ENCODE measurements at places on chromosomes 6 and 20.

- no peak for DNase-seq
Observed at GRCh38 chr6:169963581-169964297, 212.3 kb downstream of the ERMARD start.

GRCh38 chr6:25137916-25138232, 141.3 kb upstream of the CARMIL1 start:
- DNase-seq = no peak

DNA sequence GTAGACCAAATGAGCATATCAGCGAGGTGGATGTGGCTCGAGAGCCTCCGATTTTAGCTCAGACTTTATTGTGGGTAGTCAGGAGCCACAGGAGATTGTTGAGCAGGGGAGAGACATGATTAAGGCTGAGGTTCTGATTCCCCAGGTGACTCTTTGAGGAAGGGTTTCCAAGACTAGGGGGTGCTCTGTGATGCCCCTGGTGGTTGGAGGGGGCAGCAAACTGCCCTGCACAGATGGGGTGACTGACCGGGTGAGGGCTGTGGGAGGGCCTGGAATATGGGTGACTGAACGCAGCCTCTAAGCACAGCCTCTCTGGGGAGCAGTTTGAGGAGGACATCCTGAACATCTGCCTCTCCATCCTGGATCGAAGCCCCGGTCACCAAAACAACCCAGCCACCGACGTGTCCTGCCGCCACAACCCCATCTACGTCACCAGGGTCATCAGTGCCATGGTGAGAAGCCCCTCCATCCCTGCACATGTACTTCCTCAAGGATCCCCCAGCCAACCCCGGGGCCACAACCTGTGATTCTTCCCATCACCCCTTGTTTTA, 17.0 kb downstream of the TGM6 start:
- DNase-seq = no peak

DNA sequence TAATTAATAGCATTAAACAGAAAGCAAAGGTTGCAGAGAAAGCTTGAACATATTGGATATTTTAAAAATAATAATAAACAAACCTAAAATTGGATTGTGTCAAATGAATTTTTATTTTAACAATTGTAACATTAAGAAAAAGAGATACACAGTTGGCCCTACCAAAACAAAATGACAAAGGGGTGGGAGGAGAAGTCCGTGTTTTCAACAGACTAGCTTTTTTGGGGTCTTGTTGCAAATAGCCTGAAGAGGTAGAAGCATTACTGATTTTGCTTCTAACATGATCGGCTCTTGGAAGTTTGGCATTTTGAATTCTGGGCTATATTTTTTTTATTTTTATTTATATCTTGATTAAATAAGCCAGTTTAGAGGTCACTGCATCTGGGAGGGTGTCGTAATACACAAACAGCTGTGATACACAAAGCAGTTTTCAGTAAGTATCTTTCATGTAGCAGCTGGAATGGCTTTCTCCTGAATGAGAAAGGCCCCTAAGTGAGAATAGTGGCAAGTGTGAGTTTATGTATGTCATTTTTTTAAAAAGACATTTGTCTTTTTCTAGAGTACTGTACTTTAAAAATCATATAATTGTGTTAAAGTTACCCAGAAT, 85.5 kb upstream of the ZNF217 start:
- DNase-seq = no peak

- no peak for DNase-seq
Observed at GRCh38 chr6:46236752-46237151, 66.0 kb upstream of the ENPP5 start.

DNA sequence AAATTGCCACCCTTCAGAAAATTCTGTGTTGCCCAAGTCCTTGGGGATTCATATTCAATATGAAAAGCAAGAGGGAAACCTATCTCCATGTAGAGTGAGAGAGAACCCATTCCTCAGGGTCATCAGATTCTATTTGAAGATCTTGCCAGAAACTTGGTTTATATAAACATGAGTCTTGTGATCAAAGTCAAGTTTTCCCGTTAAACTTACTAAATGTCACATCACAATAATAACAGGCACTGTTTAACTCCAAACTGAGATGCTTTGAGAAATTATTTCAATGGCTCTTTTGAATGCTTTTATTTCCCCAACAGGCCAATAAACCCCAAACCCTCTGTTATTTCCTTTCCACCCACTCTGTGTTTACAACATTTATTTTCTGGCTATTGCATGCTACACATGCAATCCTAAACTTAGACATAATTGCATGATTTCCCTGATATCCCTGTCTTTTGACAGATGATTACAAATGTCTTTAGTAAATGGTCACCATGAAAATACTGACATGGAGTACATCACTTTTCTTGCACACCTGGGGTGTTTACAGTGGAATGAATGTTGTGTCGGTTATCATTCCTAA, 31.1 kb upstream of the SSTR4 start:
- no peak for DNase-seq

GRCh38 chr6:28349344-28349891, 329 bp upstream of the ZKSCAN3 start:
- no peak for DNase-seq

- no peak for DNase-seq
Observed at GRCh38 chr6:1577146-1577680, 32.5 kb upstream of the FOXC1 start.

GRCh38 chr6:117389227-117390057, 36.3 kb downstream of the ROS1 start:
- no peak for DNase-seq

- no peak for DNase-seq
Observed at GRCh38 chr6:53721766-53722165, 56.2 kb upstream of the KLHL31 start.

- DNase-seq = no peak
Observed at GRCh38 chr6:149057464-149057840, 260.1 kb upstream of the TAB2 start.

DNA sequence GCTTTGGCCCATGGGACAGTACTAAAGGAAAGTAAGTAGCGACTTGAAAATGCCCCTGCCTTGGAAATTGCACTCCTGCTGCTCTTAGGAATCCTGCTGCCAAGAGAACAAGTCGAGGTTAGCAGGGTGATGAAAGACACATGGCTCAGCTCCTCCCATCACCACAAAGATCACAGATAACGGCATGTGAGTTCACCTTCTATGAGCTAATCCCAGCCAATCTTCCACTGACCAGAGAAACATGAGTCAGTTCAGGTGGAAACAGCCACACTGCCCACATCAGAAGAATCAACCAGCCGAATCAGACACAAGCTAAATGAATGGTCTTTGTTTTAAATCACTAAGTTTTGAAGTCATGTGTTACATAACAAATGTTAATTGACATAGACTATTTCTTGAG, 106.3 kb downstream of the PRKN start:
- no peak for DNase-seq

- DNase-seq = no peak
Observed at GRCh38 chr20:43681468-43681942, 14.6 kb downstream of the MYBL2 start.

DNA sequence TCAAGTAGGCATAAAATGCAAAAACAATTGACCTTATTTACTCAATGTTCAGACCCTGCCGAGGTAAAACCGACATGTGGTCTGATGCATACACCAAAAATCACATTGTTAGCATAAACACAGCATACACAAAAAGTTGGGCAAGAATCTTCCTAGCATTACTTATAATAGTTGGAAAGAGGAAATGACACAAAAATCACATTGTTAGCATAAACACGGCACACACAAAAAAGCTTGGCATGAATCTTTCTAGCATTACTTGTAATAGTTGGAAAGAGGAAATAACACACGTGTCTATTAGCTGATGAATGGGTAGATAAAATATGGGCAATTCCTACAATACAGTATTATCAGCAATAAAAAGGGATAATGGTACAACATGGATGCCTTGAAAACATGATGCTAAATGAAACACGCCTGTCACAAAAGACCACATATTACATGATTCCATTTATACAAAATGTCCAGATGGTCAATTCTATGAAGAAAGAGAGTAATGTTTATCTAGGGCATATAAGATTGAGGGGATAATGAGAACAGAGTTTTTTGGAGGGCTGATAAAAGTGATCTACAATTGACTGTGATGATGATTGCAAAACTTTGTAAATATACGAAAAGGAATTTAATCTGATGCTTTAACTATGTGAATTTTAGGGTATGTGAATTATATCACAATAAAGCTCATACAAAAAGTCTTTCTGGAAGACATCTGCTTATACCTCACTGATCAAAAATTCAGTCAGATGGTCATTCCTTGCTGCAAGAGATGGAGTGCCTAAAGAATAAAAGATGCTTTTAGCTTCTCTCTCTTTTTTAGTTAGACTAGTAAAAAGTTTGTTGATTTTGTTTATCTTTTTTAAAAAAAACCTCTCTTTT, 1019.5 kb upstream of the CITED2 start:
- no peak for DNase-seq

DNA sequence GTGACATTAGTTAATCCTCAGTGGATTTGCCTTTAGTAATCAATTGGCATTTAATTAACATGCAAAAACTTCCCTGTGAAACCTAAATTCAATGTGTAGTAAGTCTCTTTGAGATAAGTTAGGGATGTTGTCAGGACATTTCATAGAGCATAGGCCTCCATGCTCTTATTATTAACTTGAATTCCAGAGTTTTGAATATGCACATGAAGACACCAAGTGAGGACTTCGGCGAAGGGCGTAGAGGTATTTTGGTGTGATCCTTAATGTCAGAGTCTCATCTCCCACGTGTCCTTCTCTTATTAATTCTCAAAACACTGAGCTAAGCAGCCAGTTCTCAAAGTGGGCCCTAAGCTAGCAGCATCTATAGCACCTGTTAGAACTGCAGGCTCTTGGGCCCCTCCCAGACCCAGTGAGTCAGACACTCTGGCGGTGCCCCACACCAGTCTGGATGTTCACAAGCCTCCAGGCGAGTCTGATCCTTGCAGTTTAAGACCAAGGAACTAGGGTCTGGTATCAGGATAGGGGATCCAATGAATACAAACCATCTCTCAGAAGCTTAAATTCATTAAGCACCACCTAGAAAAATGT, 292.1 kb downstream of the QKI start:
- DNase-seq = no peak

DNA sequence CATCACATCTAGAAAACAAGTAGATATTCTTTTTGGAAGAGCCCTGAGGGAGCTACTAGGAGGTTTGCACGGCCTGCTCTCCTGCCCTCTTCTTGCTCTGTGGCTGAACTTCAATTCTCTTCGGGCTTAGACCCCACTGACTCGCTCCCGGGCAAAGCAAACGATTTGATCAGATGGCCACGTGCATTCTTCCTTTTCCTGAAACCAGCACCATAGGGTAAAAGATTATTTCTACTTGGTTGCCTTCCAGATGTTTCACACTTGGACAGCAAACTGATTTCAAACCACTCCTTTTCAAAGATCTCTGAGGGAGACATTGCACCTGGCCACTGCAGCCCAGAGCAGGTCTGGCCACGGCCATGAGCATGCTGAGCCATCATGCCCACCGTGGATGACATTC, at the start of gene SLC22A1:
Gene SLC22A1, plus strand, starts transcription at position 258 of the 400 bp plus-strand sequence. Its CDS starts 121 bp downstream, at position 379.
- DNase-seq = no peak

DNA sequence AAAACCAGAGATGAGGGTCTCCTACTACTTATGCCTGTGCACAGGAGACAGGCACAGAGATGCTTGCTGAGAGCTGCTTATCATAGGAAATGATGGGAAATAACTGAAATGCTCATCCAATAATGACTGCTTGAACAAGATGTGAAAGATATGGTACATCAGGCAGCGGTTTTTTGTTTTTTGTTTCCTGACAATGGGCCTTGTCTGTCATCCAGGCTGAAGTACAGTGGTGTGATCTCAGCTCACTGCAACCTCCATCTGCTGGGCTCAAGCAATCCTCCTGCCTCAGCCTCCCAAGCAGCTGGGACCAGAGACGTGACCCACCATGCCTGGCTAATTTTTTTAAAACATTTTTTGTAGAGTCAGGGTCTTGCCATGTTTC, 1.2 kb upstream of the RIPOR3 start:
- no peak for DNase-seq

DNA sequence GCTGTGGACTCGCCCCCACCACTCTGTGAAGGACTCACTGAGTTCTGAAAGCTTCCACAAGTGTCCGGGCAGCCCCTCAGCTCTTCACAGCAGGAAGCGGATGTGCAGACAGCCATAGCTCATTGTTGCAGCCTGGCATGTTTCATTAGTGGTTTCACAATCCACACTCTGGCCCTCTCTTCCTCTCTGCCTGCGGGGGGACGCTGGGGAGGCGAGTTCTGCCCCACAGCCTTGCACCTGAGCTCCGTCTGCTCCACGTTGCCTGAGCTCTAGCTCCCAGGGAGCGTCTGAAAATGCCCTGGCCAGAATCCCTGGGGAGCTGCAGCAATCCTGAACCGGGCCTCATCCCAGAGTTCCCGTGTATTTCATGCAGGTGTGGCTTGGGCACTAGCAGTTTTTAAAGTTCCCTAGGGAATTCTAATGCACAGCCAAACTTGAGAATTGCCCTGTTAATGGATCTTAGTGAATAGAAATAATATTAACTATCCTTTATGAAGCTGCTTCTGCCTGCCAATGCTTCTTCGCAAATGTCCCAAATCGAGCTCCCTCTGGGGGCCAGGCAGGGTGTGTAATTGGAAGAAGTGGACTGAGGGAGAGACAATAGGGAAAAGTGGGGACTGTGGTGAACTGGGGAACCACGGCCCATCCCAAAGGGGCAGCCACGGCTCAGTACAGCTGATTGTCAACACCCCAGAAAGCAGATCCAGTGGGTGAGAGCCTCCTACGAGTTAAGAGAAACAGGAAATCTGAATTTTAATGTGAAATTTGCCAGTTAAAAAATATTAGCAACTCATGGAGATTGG, 51.5 kb downstream of the CTCFL start:
- peak; percentile 62 for DNase-seq

DNA sequence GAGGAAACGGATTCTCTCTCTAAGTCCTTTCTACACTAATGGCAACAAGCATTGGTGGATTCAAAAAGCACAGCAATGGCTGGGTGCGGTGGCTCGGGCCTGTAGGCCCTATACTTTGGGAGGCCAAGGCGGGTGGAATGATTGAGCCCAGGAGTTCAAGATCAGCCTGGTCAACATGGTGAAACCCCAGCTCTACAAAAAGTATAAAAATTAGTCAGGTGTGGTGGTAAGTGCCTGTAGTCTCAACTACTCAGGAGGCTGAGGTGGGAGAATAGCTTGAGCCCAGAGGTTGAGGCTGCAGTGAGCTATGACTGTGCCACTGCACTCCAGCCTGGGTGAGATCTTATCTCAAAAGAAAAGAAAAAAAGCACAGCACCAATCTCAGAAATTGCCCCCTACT, 19.3 kb downstream of the PAQR8 start:
- DNase-seq = no peak

- no peak for DNase-seq
Observed at GRCh38 chr6:11278207-11278559, 45.7 kb upstream of the NEDD9 start.

DNA sequence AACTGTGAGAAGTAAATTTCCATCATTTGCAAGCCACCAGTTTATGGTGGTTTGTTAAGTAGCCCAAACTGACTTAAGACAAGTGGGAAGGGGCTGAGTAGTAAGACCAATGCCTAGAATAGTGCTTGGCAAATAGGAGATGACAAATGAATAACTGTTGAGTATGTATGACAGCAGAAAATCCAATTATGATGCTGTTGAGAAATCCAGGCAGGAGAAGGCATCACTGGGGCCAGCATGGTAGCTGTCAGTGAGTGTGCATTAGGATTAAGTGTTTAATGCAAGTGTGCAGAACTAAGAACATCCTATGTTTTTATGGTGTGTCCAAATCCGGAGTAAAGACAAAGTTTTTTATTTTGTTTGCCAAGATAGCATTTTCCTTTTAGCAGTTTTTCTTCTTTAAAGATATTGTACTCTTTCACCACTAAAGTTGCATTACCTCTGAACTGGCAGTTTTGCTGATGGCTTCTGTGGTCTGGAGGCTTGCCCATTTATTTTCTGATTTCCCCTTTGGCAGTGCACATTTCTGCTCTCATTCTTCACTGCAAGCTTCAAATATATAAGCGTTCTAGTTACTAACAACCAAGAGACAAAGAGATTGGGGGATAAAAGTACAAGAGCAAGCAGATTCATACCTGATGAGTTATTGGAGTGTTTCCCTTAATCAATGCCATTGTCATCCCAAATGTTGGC, 289.7 kb downstream of the KCNQ5 start:
- no peak for DNase-seq

All from SIG-M5 (cell line).